ENCODE measurements at places on chromosomes 11 and 22. TPM values are rescaled to one million over a fixed set of nuclear protein-coding genes. Genes with fewer than 3 reads are reported as not detected.

SRSF8 gene
- 22.5 TPM for total RNA-seq

MAJIN gene
- total RNA-seq: not detected

TRPM5 gene
- total RNA-seq: not detected

GRCh38 chr11:97965849-97966646 lies 1054.7 kb upstream of the CNTN5 start:
- DNase-seq: no peak

- DNase-seq: no peak
Measured at GRCh38 chr11:116512841-116513240, 259.9 kb downstream of the BUD13 start.

GRCh38 chr11:110772863-110773262 lies 60.6 kb upstream of the ARHGAP20 start:
- DNase-seq: no peak

- no peak for DNase-seq
Measured at GRCh38 chr11:82906236-82906635, 4.7 kb downstream of the DDIAS start.

DNA sequence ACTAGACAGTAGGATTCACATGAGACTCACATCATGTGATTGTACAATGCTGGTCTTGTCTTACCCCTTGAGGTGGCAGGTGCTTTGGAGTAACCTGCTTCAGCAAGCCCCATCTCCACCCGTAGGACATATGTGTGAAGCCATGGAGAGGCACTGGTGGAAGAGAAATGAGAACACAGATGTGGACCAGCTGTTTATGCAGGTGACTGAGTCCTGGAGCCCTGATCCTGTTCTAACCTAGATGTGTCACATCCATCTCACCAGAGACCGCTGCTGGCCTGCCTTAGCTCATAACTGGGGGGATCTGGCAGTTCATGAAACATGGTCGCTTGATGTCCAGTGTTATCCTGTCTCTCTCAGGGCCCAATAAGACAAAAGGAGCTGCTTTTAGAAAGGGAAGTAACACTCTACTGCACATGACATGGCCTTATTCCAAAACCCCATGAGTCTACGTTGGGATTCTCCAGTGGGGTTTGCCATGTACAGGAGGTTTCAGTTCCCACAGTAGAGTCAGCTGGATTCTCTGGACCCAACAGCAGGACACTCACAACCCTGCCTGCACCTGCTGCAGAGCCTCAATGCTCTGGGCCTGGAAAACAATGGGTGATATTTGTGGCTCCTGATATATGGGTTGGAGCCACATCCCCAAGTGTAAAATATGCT lies 62.0 kb downstream of the GGTLC2 start:
- DNase-seq: peak; percentile 11

DNA sequence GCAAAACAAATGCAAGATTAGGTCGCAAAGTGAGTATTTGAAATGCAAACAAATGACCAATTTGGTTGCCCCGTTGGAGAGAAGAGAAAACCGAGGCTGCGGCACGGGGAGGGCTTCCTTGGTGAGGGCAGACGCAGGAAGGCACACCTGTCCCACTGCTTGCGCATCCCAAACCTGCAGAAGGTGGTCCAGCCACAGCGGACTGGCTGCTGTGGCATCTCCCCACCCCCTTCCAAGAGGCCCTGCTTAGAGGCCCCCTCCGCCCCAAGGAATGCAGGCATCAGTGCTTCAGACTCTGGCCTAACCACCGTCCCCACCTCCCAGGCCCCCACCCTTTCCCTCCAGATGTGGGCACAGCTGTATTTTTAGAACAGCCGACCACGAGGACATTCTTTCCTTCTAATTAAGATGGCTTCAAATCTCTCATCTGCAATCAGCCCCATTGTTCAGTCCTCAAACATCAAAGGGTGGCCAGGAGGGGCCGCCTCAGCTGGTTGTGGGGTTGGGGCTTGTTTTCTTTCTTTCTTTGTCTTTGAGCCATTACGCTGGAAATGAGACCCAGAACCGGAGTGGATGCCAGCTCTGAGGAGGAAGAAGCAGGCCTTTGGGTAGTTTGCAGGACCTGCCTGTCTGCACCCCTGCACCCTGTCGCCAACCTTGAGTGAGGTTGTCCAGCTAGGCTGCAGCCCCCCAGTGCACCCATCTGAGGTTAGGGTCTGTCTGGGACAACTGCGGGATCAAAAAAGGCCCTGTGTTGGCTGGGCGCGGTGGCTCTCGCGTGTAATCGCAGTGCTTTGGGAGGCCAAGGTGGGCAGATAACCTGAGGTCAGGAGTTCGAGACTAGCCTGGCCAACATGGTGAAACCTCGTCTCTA lies 9.4 kb upstream of the DERL3 start:
- peak; percentile 71 for DNase-seq

DNA sequence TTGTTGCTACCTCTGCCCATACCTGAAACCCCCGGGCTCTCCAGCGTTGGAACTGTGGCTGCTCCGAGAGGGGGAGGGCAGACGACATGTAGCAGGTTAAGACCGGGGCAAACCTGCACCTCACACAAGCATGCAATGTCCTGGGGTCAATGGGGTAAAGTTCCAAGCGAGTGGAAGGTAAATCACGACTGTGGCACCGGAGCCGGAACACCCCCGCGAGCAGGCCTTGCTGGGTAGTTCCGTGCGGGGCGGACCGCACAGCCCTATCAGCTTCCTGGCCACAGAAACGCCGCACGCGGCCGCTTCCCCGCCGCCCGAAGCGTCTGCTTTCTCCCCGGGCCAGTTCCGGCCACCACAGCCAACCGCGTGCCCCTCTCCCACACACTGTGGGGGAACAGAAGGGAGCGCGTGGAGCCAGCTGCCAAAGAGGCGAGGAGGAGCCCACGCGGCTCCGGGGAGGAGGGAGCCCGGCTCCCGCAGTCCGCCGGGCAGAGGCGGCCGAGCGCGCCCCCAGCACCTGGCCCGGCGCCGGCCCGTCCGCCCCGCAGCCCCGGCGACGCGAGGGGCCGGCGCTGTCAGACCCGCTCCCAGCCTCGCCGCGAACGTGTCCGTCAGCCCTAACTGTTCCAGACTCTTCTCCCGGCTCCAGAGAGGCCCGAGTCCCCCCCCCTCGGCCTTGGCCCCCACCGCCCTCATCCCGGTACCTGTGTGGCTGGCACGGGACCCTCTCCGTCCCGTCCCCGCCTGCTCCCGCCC lies 1.6 kb downstream of the SPTBN2 start:
- peak; percentile 48 for DNase-seq

- DNase-seq: no peak
Measured at GRCh38 chr11:3099178-3099577, 42.0 kb upstream of the CARS1 start.

- no peak for DNase-seq
Measured at GRCh38 chr11:12625438-12626071, 48.7 kb upstream of the TEAD1 start.

GRCh38 chr22:18057568-18058209 lies 20.1 kb upstream of the PEX26 start:
- DNase-seq: no peak

- no peak for DNase-seq
Measured at GRCh38 chr11:128852327-128853023, 14.6 kb downstream of the KCNJ1 start.

GRCh38 chr11:126029805-126030204 lies 32.9 kb downstream of the CDON start:
- DNase-seq: no peak

GRCh38 chr11:131242476-131243000 lies 127.9 kb upstream of the NTM start:
- DNase-seq: no peak

GRCh38 chr11:111699579-111700156 lies 66.5 kb downstream of the PPP2R1B start:
- DNase-seq: no peak
